KG1 (cell line): ENCODE measurements at places on chromosomes 1 and 21.

DNA sequence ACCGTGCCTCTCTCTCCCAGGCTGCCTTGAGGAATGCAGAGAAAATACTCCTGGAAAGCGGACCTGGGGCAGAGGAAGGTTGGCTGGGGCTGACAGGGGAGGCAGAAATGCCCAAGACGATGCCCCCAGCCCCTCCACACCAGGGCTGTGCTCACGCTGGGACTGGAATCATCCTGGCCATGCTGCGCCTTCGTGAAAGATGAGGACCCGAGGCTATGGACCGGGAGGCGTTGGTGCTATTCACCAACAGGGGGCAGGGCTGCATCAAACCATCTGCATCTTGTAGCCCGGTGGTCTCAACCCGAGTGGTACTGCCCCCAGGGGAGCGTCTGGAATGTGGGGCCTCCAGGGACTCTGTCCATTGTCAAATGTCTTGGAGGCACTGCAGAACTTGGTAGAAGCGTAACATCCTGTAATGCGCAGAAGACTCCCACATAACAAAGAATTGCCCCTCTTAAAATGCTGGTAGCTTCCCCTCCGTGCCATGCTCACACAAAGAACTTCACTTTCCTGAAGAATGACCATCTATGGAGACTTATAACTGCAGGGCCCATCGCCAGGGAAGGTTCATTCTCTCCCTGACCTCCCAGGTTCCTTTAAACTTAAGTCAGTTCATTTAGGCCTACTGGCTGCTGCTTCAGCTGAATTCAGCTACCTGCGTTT, 251.2 kb downstream of the RRAGC start:
- DNase-seq: no peak

DNA sequence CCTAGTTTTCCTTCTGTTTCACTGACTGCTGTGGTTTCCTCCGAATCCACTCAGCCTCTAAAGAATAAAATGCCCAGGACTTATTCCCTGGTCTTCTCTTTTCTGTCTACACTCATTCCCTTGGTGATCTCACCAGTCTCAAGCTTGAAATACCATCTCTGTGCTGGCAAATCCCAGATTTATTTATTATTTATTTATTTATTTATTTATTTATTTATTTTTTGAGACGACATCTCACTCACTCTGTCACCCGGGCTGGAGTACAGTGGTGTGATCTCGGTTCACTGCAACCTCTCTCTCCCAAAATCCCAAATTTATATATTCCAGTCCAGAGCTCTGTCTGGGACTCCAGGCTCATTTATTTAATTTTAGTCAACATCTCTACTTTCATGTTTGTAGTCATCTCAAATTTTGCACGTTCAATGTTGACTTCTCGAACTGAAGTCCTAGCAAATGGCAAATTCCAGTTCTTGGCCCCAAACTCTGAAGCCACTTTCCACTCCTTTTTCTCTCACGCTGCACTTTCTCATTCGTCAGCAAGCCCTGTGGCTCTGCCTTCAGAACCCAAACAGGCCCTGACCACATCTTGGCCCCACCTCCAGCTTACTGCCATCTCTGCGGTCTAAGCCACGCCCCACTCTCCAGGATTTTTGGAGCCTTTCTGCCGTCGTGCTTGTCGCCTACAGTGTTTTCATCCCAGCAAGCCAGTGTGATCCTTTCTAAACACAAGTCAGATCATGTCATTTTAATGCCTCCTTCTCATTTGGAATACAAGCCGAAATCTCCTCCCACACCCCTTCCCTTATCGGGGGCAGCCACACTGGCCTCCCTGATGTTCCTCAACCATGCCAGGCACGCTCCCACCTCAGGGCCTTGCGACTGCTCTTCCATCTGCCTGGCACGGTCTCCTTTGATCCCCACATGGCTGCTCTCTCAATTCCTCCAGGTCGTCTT, 14.2 kb upstream of the TENT5B start:
- DNase-seq: no peak

DNA sequence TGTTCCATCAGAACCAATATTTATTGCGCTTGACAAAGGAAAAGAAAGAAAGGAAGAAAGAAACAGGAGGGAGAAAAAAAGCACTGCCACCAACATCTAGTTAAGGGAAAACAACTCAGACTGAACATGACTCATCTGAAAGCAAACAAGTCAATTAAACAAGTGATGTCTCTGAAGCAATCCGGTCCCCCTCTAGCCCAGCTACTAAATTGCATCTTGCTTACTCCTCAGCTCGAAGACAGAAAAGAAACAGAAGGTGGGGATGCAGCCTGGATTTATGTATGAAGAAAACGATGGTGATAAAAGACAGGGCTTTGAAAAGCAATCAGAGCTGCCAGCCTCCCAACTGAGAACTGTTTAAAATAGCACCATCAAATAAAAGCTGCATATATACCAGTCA, 188.2 kb downstream of the OMA1 start:
- no peak for DNase-seq

GRCh38 chr1:172993640-172994039, 57.1 kb downstream of the TNFSF18 start:
- no peak for DNase-seq

- no peak for DNase-seq
Measured at GRCh38 chr1:6126521-6127067, 53.5 kb downstream of the CHD5 start.

DNA sequence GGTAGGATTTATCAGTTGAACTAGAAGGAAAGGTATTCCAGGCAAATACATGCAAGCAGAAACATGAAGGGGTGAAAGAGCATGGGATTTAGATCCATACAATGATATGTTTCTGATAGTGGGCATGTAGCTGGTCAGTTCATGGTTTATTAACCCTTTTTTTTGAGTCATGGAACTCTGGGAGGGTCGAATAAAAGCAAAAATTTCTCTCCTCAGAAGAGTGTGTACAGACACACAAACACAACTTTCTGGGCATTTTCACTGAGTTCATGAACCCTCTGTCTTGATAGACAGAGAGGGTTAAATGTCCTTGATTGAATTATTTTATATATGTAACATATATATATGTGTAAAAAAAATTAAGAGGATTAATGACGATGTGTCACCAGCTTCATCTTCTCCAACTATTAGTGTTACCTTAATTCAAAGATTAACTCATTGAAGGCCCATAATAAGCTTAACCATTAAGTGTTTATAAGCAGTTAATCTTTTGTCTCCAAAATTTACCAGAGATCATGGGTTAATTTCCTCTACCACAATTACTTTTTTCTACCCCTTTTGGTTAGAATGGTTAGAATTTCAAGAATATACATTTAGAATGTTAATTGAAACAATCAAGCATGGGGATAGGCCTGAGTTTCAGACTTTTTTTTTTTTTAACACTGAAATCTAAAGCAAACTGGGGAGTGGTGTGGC, 4.6 kb downstream of the JUN start:
- no peak for DNase-seq

DNA sequence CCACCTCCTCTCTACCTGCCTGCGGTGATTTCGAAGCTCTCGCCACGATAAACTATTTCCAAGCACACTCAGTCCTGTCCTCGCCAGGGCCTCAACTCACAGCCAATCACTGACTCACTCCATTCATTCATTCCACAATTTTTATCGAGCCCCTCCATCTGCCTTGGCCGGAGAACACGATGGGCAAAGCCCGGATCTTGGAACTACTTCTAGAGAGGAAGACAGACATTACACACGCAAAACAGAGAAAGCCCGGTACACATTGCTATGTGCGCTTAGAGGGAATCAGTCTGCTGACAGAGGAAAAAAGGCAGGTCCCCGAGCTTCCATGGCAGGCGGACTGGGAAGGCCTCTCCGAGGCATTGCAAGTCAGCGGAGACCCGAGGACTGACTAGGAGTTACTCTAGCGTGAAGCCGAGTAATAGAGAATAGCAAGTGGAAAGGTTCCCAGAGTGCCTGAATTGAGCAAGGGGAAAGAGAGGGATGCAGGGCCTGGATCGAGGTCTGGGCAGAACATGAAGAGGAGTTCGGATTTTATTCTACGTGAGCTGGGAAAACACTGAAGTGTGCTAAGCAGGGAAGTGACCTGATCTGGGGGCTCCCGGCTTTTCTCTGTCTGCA, 54.2 kb upstream of the DNAJC6 start:
- DNase-seq: no peak

DNA sequence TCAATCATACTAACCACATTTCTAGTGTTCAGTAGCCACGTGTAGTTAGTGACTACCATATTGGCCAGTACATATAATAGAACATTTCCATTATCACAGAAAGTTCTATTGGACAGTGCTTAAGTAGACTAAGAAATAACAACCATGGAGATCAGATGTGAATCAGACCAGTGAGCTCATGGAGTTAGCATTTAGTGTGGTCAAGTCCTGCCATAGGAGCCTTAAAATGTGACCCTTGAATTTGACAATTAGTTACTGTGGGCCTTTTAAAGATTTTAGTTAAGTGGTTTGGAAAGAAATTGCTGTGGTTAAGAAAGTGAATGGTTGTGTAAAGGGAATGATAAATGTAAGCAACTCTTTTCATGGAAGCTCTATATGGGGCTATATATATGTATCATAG, 123.4 kb downstream of the POU2F1 start:
- no peak for DNase-seq

DNA sequence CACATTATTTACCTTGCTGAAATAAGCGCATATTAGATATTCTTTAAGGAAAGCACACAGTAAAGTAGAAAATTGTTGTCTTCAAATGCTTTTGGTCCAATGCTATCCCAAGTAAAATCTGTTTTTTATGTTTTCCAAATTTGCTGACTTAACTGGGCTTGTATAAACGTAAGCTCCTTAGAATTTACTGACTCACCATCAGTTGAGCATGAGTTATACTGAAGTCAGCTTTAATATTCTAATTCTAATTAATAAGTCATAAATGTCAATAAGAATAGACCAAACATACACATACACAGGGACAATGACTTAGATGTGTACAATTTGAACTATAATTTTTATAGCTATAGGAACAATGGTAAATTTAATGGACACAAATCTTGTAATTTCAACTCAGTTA, 319.2 kb downstream of the TPR start:
- DNase-seq: no peak

DNA sequence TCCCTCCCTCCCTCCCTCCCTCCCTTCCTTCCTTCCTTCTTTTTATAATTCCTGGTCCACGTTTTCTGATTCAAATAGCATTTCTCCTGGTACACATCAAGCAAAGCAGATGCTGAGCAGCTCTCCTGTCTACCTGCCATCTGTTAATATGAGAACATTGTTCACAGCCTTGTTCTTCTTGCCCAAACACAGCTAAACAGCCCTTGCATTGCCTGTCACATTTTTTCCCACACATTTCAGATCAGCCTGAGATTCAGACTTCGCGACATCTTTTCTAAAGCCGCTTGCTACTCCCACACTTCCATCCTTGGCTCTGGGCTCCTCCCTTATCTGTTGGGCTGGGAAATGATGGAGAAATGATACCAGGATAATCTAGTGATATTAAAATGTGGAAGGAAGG, 200.5 kb downstream of the PCP4 start:
- DNase-seq: no peak

DNA sequence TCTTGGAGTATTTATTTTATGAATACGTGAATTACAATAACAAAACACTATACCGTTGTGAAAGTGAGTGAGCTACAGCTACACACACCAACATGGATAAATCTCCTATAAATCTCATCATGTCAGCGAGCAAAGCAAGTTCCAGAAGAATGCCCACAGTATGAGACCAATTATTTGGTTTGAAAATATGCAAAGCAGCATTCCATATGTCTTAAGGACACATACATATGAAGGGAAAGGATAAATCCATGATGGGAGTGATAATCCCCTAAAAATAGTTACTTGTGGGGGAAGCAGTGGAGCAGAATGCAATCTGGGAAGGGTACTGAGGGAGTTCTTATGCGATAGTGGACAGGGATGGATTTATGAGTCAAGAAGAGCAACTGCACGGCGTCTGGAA, 261.3 kb downstream of the DISC1 start:
- DNase-seq: no peak

- no peak for DNase-seq
Measured at GRCh38 chr21:38250991-38251418, 5.8 kb upstream of the KCNJ15 start.

GRCh38 chr1:54486907-54487306, 61.1 kb upstream of the ACOT11 start:
- peak; percentile 28 for DNase-seq

- DNase-seq: no peak
Measured at GRCh38 chr1:222339376-222339947, 208.4 kb downstream of the HHIPL2 start.

GRCh38 chr1:54476530-54477109, 70.4 kb upstream of the SSBP3 start:
- no peak for DNase-seq

GRCh38 chr1:98849969-98850636, 154.6 kb downstream of the PLPPR5 start:
- no peak for DNase-seq

- DNase-seq: no peak
Measured at GRCh38 chr1:113812661-113813135, 422 bp upstream of the RSBN1 start.

DNA sequence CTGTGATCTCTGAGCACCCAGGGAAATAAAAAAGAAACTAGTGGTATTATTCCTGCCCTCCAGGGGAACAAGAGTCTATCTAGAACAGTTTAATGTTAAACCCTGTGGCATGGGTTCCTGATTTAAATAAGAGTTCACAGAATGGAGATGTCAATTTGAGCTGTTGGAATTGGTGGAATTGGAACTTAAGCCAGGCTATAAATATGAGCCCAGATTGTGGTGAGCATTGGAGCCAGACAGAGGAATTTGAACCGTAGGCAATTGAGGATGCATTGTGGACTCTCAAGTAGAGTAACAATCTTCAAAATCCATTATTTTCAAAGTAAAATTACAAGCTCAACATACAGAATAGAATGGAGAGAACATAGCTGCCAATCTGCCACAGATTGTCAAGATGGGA, 98.2 kb downstream of the NEK7 start:
- no peak for DNase-seq

- no peak for DNase-seq
Measured at GRCh38 chr1:91806769-91807700, 78.9 kb downstream of the TGFBR3 start.

GRCh38 chr1:31535561-31535960, 40.8 kb upstream of the TINAGL1 start:
- DNase-seq: no peak

GRCh38 chr1:9145021-9145668, 16.2 kb upstream of the GPR157 start:
- no peak for DNase-seq

DNA sequence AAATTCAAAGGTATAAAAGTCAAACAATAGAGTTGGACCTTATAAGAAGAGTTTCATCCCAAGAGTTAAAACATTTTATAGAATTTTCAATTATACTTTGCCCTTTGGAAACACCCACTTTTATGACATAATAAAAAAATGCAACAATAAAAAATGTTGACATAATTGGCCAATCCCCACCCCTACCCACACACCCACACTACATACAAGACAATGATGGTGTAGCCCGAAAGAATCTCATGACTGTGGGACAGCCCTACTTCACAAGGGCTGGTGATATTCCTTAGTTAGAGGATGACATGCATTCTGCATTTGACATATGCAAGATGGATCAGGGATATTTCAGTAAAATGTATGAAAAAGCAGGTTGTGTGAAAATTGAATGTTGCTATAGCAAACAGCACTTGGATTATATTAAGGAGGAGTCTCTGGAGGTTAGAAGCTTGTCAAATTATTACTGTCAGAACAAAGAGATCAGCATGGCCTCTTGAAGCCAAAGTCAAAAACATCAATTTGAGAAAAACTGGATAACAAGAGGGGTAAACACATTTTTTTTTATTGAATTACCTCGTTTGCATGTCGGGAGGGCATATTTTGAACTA, 133.0 kb upstream of the SAMSN1 start:
- DNase-seq: no peak
